ENCODE measurements at places on chromosomes 6 and 20.

GRCh38 chr20:24494460-24494920 lies 25.1 kb downstream of the SYNDIG1 start:
- DNase-seq: no peak

DNA sequence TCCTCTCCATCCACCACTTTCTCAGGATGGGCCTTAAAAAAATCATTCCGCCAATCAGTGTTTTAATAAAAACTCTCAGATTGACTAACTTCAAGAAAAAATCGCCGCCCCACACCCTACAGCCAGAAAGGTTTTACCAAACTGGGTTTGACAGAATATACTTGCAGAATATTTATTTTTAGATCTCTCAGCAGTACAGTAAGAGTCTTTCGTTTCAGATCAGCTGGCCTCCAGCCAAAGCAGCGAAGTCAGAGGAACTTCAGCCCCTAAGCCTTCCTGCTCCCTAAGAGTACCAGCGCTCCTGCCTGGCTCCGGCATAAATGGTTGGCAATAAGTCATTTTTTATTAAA lies 24.7 kb downstream of the TBC1D7 start:
- peak; percentile 87 for DNase-seq

- no peak for DNase-seq
Measured at GRCh38 chr6:126529637-126530362, 189.9 kb downstream of the CENPW start.

DNA sequence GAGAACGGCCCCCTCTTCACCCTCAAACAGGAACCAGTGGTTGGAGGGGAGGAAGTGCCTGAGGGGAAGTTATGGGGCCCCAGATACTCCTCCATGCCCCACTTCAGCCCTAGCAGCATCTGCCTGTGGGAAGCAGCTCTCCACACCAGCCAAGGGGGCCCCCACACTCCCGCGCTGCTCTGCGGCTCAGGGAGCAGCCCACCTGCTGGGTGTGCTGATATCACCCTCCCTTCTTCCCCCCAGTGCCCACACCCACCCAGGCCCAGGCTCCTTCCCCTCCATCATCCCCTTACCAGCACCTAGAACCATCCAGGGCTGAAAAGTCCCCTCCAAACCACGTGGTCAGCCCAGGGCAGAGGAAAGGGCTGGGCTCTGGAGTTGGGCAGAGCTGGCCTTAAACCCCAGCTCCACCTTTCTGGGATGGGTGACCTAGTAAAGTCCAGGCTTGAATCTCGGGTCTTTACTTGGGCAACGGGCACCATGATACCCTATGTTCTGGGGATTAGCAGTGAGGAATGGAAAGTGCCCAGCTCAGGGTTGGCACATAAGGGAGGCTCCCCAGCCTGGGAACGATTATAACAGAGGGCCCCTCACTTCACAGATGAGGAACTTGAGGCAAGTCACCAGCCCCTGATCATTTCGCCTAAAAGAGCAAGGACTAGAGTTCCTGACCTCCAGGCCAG lies 663 bp downstream of the LST1 start:
- DNase-seq: no peak

- peak; percentile 59 for DNase-seq
Measured at GRCh38 chr6:33633462-33634158, 12.5 kb downstream of the ITPR3 start.

DNA sequence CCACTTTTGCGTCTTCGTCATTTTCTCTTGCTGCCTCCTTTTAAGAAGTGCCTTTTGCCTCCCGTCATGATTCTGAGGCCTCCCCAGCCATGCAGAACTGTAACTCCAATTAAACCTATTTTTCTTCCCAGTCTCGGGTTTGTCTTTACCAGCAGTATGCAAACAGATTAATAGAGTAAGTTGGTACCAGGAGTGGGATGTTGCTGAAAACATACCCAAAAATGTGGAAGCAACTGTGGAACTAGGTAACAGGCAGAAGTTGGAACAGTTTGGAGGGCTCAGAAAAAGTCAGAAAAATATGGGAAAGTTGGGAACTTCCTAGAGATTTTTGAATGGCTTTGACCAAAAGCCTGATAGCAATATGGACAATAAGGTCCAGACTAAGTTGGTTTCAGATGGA lies 309.2 kb downstream of the MEI4 start:
- DNase-seq: no peak

GRCh38 chr6:24195836-24196597 lies 70.0 kb downstream of the NRSN1 start:
- DNase-seq: no peak

DNA sequence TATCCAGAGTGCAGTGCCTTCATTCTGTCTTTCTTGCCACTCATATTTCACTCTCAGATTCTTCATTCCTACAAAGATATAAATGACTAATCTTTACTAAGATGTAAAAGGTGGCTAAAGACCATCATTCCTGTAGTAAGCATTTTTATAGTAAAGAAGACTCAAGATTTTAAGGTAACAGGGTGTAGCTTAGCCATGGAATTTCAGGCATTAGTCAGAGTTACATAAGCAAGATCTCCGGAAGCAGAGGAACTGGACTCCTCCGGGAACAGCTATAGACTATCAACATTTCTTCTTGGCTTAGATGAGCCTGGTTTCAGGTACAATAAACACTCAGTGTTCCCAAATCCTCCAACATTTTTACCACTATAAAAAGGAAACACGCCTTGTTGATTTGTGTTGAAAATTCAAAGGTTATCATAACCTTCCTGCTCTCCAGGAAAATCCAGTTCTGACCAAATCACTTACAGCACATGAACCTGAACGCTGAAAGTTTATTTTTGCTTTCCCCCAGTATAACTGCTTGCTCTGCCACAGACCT lies 23.7 kb downstream of the SERPINB1 start:
- no peak for DNase-seq

- peak; percentile 39 for DNase-seq
Measured at GRCh38 chr6:123715006-123715863, 78.5 kb upstream of the TRDN start.

DNA sequence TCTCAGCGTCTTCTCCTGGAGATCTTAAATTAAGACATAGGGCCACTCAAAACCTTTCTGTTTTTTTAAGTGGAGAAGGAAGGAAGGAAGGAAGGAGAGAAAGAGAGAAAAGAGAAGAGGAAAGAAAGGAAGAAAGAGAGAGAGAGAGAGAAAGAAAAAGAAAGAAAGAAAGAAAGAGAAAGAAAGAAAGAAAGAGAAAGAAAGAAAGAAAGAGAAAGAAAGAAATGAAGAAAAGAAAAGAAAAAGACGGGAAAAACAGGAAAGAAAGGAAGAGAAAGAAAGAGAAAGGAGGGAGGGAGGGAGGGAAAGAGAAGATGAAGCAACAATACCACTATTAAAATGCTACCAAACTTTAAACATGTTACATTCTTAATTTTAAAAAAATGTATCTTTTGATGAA lies 336.5 kb upstream of the ARID1B start:
- DNase-seq: no peak

DNA sequence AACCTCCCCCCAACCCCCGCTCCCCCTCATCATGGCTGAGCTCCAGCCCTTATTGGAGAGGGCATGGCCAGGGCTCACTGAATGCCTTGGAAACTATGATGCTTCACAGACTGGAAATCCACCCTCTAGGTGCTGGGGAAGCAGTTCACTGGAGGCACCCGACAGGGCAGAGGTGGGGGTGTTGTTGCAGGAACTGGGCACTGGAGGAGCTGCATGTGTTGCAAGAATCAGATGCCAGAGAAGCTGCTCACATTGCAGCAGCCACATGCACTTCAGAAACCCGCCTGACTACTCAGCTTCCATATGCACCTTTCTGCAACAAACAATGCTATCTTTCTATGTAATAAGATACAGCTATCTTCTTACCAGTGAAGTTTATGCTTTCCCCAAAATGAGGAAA lies 7.9 kb upstream of the TBPL1 start:
- DNase-seq: no peak

DNA sequence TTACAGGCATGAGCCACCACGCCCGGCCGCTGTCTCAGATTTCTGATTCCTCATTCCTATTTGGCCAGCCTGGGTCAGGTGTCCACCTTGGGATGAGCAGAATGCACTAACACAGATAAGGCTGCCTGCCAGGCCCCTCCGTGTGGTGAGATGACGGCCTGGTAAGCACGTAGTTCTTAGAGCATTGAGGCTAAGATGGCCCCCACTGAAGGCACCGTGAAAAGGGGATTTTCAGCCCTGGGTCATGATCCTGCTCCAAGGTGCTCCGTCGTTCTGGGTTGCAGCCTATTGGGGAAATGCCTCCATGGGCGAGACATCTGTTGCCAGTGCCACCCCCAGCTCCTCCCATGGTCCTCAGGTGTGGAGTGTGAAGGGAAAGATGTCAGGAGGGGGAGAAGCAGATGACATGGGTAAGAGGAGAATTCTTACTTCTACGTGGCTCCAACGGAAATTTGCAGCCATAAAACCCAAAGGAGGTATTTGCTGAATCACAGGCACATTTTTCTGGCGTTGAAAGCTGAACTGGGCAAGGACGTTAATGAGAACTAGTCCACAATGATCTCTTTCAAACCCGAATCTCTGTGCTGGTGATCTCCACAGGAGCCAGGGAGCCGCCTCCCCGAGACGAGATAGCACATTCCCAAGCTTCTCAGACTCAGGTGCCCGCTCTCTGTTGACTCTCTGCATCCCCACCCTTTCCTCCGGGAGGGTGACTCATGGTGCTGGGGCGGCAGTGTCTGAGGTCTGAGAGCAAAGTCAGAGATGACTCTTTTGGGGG lies 34.0 kb upstream of the BMP6 start:
- no peak for DNase-seq

Measured in tongue (tissue), 3 donors.